ENCODE measurements at places on chromosomes 1 and 21.

DNA sequence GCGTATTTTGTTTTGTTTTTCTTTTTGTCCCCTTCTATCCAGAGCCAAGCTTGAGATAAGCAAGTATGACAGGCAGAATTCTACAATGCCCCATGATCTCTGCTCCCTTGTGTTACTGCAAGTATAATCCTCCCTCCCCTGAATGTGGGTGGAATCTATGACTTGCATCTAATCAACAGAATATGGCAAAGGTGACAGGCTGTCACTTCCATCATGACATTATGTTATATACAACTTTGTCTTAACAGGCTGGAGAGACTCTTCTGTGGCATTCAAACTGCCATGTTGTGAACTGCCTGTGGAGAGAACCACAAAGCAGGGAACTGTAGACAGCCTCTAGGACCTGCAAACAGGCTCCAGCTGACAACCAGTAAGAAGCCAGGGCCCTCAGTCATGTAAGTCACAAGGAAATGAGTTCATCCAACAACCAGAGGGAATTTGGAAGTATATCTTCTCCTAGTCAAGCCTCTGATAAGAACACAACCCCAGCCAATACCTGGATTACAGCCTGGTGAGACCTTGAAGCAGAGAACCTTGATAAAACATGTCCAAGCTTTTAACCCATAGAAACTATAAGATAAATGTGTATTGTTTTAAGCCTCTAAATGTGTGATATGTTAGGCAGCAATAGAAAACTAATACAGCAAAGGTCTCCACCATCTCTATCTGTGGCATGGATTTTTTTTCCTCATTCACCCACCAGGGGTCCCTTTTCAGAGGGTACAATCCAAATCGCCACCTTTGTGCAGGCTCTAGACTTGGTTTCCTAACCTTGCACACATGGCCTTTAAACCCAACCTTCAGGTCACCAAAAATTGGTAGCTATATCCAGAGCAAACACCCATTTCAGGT, 5.7 kb upstream of the C1orf162 start:
- DNase-seq, result no peak

GRCh38 chr21:17560377-17561025, 47.7 kb downstream of the CXADR start:
- no peak for DNase-seq

- DNase-seq, result no peak
Observed at GRCh38 chr1:160007577-160008200, 24.1 kb downstream of the PIGM start.

- DNase-seq, result no peak
Observed at GRCh38 chr21:45347712-45348499, 57.1 kb upstream of the COL18A1 start.

DNA sequence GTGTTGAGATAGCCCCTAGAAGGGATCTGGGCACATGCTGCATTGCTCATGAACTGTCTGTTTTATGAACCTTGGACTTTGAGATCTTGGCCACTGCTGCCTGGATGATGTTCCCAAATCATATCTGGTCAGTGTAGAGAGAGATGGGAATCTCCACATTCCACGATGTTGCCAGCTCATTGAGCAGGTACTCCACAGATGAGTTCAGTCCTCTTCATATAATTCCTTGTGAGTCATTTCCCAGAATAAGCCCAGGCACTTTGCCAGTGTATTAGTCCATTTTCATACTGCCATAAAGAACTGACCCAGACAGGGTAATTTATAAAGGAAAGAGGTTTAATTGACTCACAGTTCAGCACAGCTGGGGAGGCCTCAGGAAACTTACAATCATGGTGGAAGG, 254.0 kb upstream of the RUNX1 start:
- no peak for DNase-seq

DNA sequence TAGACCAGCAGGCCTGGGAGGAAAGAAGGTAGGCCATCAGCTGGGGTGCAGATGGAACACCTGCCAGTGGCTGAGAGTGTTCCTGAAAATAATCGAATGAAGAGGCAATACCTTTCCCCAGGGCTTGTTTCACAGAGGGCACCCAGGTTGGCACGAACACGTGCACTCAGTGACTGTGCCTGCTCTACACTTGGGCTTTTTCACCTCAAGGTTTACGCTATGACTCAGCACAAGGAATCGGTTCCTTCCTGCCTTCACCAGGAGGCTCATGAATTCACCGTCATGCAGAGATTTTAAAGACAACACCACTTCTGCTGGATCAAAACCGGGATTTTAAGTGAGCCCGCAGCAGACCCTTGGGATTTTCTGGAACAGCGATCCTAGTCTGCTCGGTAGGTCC, 118.5 kb upstream of the ADAR start:
- DNase-seq, result no peak

DNA sequence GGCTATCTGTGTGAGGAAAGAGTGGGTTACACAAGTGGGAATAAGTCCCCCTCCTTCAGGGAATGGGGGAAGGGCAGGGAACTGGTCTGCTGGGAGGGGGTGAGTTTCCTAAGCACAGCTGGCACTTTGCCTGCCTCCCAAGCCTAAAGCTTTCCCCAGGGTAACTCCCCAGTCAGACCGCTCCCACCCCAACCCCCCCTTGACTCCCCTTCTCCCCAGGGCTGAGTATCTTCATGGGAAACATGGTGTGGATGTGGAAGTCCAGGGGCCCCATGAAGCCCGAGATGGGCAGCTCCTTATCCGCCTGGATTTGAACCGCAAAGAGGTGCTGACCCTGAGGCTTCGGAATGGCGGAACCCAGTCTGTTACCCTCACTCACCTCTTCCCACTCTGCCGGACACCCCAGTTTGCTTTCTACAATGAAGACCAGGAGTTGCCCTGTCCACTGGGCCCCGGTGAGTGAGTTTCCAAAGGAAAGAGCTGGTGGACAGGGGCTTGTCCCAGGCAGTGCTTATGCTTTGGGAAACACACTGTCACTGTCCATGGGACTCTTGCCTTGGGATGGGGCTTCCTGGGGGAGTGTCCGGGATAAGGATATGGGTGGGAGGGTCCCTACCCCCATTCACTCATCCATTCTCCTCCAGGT, 14.9 kb downstream of the MOV10 start:
- DNase-seq, result no peak

DNA sequence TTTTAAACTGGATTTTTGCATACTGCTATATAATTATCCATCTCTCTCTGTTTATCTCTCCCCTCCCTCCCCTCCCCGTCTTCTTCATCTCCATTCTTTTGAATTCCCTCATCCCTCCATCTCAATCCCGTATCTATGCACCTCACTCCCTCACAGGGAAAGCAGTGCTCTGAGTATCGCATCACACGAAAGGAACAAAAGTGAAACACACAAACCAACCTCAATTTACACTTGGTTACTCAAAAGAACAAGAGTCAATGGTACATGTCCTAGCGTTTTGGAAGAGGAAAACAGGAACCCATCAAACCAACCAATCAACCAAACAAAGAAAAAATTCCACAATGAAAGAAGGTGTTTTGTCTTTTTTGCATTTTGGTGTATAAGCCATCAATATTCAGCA, 115.1 kb downstream of the NBPF12 start:
- no peak for DNase-seq

GRCh38 chr1:233240371-233240770, 55.2 kb downstream of the PCNX2 start:
- no peak for DNase-seq

DNA sequence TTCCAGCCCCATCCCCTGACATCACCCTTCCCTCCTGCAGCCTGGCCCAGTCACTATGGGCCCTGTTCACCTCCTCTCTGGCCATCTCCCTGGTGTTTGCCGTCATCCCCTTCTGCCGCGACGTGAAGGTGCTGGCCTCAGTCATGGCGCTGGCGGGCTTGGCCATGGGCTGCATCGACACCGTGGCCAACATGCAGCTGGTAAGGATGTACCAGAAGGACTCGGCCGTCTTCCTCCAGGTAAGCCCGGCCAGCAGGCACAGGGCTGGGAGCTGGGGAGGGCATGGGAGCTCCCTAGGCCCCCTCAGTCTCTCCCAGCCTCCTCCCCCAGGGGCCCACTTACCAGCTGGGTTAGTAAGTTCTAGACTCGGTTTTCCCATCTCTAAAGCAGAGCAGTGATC, 52.1 kb downstream of the ELK4 start:
- no peak for DNase-seq

DNA sequence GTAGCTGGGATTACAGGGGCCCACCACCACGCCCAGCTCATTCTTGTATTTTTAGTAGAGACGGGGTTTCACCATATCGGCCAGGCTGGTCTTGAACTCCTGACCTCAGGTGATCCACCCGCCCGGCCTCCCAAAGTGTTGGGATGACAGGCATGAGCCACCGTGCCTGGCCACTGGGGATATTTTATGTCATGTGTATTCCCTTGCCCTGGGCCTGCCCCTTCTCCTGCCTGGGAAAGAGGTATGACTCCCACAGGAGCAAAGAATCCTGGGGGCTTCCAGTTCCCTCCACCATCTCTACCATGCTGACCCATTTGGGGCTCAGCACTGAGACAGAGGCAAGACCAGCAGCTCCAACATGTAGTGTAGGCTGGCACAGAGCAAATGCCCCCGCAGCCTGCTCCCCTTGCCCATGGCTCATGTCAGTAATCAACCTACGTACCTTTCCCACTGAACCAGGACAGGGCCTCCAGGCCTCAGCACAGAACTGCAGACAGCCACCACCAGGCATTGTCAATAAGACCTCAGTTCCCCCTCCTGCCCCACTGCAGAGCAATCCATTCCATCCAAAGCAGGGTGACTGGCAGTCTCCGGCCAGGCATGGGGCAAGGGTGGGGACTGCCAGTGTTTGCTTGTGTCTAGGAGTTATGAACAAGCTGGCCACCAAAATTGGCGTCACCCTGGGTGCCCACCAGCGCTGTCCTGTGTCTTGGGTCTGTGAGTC, 35.2 kb downstream of the BMP8A start:
- DNase-seq, result no peak

DNA sequence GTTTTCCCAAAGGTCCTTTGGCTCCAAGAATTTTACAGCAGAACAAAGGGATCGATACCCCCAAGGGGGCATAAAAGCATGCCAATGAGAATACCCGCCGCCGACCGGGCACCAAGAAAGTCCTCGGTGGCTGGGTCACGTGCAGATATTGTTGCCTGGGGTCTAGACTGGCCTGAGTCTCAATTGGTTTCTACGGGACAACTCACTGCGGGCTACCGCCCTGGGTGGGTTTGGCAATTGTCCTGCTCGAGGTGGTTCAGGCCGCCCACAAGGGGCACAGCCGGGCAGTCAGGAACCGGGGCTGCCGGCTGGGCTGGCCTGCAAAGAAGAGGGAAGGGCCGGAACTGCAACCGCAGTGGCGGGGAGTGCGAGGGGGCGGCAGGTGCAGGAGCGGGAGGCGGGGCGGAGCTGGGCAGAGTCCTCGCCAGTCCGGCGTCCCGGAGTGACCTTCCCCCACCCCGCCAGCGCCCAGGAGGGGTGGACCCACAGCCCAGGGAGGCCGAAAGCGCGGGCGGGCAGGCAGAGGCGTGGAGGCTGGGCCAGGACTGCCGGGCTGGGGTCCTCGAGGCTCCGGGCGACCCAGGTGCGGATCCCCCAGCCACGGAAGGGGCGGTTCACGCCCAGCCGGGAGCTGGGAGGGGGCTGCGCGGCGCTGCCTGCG, 926 bp upstream of the ATP1B1 start:
- DNase-seq, result peak; percentile 90

DNA sequence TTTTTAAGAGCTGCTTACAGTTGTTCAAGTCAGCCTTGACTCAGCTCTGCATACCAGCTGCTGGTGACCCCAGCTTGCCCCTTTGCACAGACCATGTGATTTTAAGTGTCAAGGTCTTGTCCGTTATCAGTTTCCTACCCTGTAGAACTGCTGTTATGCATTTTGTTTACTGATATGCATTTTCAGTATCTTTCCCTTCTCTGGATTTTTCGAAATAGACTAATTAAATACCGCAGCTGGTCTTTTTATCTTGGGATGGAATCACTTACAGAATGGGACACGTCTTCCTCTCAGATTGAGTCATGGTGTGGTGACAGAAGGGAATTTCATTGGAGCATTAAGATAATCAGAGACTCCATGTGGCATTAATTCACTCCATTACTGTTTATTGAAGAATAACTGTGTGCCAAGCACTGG, 145.6 kb downstream of the FMN2 start:
- DNase-seq, result no peak

- no peak for DNase-seq
Observed at GRCh38 chr1:189654906-189655305, 822.8 kb downstream of the BRINP3 start.

GRCh38 chr1:159334797-159335196, 32.7 kb downstream of the FCER1A start:
- DNase-seq, result no peak

DNA sequence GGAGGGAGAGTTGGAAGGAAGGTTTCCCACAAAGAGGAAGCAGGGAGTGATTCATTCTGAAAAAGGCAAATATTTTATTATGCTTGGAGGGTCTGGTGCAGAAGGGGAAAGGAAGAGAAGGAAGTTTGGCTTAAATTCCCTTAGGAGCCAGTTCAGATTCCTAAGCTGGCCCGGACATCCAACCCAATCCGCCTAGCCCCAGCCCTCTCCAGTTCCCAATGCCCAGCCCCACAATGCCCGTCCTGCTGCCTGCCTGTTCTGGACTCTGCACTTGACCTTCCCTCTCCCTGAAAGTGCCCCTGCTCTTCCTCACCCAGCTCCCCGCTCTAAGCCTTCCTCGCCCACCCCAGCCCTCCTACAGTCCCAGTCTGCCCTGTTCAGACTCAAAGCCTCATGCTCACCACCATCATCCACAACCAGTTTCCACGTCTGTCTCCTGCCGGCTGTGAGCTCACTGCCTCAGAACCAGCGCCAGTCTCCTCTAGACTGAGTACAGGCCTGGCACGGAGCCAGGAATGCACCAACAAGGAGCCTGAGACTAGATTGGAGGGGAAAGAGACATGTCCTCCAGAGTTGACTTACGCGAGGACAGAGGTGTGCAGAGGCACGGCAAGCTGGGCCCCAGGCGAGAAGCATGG, 18.9 kb downstream of the CAPN2 start:
- no peak for DNase-seq

DNA sequence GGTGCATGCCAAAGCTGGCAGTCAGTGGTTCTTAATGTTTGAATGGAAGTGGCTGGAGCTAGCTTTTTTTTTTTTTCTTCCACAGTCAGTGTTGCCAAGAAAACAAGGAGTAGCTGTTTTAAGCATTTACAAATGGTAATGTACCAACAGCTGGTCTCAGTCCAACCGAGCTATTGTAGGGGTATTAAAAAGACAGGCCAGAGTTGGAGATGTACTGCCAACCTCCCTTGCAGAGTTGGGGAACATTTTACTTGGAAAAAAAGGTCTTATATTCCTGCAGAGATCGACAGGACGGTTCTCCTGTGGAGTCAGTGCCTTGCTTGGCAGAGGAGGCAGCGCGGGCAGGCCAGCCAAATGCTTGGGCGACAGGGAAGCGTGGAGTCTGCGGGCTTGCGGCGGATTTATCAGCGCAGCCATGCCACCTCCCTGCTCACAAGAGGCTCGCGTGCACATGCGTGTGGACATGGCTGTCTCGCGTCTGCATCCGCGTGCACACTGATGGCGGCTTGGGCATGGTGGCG, 338.1 kb downstream of the RPS6KC1 start:
- no peak for DNase-seq

- no peak for DNase-seq
Observed at GRCh38 chr1:34087986-34088385, 77.0 kb downstream of the CSMD2 start.

Data from NCI-H774 (cell line).